T-helper 9 cell (primary cell): ENCODE measurements at places on chromosomes 2 and 18.

GRCh38 chr2:54106631-54107454, 8.6 kb upstream of the ACYP2 start:
- DNase-seq = peak; percentile 9

DNA sequence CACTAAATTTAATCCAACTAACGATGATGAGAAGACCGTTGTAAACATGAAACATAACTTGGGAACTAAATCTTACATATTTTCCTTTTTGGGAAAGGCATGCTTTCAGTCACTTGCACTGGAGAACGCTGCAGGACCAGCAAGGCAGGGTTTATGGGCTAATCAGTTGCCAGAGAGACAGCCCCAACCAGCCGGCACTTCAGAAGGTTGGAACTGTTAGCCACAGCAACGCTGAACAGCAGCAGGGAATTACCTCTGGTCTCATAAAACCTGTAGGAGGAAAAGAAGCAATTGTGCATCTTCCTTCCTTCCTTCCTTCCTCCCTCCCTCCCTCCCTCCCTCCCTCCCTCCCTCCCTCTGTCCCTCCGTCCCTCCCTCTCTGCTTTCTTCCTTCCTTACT, 33.9 kb upstream of the SIX2 start:
- no peak for DNase-seq

DNA sequence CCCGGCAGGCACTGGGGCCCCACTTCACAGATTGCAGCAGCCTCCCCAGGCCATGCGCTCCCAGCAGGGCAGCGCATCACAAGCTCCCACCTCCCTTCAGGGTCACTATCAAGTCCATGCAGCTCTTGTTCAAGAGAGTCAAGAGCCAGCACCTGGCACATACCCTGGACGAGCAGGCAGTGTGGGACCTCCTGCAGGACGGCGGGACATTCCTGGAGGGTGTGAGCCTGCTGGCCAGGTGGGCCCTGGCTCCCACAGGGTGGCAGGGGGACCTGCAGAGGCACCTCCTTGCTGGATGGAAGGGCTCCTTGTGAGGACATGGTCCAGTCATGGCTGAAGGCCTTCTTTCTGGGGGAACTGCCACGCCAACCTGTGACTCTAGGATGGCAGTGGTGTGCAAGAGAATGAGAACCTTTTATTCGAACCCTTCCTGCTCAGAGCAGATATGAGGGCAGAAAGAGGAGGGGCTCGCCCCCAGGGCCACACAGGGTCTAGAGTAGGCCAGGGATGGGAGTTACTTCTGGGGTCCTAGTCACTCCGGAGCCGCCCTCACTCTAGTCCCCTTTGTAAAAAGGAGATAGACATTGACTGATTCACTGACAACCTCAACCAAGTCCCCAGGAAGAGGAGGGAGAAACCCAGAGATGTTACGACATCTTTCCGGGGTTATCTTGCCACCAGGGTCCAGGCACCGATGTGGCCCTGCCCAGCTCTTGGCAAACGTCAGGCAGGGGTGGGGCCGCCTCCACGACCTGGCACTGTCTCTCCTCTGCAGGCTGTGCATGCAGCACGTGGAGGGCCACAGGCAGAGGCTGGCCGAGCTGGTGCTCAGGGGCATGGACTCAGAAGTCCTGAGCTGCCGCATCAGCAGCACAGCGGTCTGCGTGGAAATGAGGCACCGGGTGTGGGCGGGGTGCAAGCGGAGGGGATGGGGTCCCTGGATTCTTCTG, 31.3 kb downstream of the HJURP start:
- no peak for DNase-seq

- no peak for DNase-seq
Observed at GRCh38 chr2:54653572-54654204, 69.8 kb upstream of the EML6 start.

- DNase-seq = no peak
Observed at GRCh38 chr2:201618744-201619662, 24.3 kb downstream of the TMEM237 start.

GRCh38 chr2:50196775-50197480, 835.0 kb downstream of the NRXN1 start:
- no peak for DNase-seq

GRCh38 chr2:204869132-204869823, 324.0 kb downstream of the PARD3B start:
- no peak for DNase-seq

DNA sequence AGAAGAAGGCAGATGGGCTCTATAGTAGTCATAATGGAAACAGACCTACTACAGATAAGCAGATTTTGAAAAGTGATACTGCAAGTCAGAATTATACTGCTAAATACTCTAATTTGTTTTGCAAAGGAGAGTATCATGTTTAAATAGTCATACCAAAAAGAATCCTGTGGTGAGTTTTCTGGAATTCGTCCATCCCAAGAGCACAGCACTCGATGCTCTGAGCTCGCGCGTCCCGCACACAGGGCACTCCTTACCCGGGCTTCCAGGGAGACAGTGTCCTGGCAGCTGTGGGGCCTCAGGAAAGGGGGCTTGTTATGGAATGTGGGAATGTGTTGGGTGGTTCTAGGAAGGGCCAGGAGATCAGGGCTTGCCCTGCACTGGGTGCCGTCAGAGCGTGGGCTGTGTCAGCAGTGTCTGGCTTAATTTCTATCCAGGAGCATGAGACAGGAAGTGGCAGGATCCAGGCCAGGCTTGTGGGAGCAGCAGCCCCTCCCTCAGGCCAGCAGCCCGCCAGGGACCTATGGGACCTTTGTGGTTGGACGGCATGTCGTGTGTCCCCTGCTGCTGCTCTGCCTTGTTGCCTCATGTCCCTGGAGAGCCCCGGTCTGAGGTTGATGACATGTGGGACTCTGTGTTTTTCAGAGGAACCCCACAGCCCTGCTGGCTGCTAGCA, 193.2 kb upstream of the TPO start:
- DNase-seq = no peak

DNA sequence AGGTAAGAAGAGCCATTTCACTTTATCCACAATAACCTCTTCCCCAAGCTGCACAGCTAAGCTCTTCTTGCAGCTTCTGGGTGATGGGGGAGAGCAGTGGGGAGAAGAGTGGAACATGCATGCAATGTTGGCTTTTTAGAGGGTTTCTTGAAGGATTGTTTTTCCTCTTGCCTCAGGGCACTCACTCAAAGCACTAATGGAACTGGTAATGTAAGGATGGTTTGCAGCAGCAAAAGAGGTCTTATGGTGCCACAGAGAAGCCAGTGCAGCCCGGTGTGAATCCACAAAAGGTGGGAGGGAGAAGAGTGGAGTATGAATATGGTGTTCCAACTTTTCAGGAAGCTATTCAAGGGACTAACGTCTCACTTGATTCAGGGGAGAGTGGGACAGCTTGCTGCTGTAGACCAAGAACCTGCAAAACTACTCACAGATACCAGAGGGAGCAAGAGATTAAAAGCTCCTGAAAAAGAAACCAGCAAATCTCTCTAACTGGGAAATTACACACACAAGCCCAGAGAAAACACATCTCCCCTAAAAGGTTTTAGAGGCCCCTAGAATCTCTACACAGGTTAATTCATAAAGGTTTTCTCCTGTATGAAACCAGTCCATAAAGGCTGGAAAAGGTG, 116.4 kb downstream of the CHN1 start:
- DNase-seq = no peak

DNA sequence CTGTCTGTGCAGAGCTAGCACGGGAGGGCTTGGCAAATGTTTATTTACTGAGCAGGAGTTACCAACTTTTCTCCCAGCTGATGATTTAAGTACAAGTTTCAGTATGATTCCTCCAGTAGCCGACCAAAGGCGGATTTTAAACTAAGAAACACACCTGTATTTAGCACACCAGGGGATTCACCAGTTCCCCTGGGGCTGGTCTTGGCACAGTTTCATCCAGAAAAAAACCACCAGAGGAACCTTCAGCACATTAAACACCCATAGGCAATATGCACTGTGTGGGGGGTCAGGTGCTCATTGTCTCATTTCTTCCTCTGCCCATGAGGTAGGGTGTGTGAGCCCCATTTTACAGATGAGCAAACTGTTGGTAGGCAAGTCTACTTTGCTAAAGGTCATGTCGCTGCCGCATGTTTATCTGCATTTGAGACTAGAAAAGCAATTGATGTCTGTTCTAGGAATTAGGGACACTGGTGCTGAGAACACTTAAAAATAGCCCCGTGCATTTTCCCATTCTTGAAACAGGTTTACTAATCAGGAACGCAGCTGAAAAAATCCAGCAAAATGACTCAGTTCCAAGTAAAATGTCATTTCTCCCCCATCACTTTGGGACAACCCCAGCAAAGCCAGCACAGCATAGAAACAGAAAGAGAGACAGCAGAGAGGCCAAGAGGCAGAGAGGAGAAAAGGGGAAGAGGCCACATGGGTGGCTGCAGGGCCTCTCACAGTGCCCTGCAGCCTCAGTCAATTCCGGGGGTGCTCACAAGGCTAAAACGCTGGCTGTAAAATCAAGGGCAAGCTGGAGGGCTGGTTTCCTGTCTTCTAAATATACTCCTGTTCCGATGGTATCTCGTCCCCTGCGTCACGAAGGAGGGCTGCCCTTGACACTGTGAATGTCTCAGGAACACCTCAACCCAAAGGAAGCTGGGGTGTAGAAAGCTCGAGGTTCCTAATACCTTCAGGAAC, 166.8 kb upstream of the ID2 start:
- DNase-seq = peak; percentile 50

DNA sequence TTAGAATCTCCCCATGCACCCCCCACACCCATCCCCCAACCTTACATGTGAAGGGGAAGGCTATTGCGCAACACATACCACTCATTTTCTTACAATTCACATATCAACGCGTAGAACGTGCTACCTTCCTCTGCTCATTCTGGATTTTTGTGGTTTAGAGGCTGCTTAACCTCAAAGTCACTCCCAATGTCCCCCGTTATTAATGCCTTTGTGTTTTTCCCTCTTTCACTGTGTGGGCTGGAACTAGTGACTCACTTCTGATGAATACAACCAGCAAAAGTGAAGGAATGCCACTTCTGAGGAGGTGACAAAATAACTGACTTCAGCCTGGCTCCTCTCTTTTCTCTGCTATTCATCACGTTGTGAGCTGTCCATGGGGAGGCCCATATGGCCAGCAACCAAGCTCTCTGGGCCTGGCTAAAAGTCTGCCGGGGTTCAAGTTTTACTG, 342.5 kb upstream of the NXPH2 start:
- no peak for DNase-seq

DNA sequence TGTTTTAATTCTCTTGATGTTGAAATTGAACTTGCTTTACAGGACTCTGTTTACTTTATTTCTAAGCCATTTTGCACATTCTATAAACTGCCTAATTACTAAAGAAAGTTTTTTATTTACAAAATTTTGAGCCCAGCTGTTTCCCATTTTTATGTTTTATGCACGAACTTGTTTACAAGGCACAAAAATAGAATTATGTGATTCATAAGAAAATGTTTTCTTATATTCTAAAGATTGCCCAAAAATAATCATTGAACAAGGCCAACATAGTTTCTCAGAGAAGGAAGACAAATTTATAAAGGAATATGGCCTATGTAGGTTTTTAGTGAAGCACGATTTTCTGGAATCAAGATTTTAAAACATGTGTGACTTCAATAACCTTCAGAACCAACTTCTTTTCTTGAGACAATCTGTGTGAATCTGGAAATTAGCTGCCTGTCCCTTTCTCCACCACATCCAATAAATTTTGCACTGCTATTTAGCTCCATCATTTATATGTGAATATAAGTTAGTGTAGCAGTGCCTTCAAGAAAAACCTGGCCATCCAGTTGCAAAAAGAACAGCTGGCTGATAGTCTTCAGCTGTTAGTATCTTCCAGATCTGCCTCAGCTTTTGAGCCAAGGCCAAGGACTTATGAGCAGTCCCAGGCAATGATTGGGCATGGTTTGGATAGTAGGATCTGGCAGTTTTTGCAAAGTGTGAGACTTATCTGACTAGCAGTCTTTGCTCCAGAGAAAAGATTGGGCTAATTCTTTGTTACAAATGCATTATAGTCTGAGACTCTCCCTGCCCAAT, 253.2 kb upstream of the COL3A1 start:
- no peak for DNase-seq

DNA sequence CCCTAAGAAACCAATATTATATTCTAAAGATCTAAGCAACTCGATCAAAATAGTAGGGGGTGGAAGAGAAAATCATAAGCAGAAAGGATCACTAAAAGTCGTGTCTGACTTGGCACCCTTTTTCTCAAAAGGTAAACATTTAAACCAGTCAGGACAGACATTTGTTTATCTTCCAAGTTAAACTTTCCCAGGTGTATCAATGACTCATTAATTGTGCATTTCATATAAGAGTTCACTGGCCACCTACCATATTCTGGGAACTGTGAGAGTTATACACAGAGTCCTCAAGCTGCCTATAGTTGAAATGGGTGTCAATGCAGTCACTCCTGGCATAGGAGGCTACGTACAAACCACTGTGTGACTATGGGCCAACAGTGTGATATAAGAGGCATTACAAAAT, 4.8 kb upstream of the ACVR1 start:
- DNase-seq = no peak

DNA sequence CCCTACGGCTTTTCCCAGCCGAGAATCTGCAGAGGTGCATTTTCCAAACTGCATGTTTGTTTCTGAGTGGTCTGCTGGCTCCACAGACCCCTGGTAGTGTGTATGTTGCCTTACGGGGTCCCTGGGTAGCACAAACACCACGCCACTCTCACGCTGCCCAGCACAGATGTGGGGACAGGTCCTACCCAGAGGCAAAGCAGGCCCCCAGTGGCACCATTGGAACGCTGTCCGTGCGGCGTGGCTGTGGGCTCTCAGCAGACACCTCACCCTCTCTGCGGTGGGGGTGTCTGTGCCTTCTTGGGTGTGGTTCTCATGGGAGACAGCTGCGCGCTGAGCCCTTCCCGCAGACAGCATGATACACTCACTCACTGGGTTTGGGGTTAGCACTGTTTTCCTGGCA, 137.4 kb downstream of the NFATC1 start:
- DNase-seq = no peak

- DNase-seq = no peak
Observed at GRCh38 chr2:134667081-134667480, 51.7 kb downstream of the TMEM163 start.

DNA sequence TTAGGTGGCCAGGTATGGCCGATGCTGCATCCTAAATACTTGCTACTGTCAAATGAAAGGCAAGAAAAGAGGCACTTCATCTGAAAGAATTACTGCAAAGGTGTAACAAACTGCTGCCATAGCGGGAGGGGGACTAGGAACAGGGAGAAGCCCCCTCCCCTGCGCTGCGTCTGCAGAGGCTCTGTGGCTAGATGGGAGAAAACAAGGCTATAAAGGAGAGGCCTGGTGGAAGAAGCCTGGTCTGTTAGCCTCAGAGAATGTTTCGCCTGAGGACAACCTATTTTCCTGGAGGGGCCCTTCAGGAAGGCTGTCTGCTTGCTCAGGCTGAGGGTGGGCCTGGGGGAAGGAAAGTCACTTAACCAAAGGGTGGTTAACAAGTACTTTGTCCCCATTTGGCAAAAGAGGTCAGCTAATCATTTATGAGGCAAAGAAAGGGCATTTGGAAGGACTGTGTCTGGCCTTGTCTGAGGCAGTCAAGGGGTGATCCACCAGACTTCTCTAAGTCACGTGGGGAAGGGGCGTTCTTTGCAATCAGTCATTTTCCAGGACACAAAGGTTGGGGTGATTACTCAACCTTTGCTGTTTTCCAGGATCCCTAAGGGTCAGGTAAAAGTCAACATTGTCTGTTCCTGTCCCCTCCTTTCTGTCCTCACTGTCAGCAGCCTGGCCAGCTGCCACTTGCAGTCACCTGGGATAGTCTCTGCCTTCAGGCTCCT, 103.0 kb upstream of the TMEM200C start:
- no peak for DNase-seq
